ENCODE measurements at places on chromosomes 12 and 14.

DNA sequence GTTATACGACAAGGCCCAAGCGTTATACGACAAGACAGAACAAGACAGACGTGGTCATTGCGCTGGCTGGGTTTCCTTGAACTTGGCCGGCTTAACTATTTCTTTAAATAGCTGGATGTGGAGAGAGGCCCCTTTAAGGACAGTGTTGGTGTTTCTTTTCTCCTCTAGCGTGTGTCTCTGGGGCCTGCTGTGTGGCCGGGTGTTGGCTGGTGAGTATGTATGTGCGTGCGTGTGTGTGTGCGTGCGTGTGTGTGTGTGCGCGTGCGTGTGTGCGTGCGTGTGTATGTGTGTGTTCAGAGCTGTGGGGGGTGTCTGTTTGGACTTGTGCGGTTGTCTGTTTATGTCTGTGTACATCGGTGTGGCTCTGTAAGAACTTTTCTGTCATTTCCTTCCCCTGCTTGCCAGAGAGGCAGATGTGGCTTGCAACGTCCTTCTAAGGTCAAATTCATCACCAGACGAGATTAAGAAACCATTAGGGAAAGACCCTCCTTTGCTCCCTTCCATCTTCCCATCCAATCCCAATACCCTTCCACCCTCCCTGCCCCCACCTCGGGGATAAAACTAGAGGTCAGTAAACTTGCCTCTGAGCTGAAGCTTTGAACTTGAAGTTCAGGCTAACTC lies 78.6 kb upstream of the TBX3 start:
- no peak for DNase-seq

DNA sequence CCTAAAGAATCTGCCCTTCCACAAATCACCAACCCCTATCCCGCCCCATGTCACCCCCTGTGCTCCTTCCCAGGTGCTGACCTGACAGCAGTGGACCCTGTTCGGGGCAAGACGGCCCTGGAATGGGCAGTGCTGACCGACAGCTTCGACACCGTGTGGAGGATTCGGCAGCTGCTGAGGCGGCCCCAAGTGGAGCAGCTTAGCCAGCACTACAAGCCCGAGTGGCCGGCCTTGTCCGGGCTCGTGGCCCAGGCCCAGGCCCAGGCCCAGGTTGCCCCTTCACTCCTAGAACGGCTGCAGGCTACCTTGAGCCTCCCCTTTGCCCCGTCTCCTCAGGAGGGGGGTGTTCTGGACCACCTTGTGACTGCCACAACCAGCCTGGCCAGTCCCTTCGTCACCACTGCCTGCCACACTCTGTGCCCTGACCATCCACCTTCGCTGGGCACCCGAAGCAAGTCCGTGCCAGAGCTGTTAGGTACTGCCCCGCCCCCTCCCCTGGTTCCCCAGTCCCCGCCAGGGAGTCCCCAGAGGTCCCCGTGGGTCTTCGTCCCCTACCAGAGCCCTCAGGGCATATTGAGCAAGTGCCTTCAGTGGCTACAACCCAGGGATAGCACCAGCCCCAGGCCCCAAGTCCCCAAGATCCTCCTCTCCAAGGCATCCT lies 2.7 kb downstream of the ANKRD33 start:
- DNase-seq, result no peak

DNA sequence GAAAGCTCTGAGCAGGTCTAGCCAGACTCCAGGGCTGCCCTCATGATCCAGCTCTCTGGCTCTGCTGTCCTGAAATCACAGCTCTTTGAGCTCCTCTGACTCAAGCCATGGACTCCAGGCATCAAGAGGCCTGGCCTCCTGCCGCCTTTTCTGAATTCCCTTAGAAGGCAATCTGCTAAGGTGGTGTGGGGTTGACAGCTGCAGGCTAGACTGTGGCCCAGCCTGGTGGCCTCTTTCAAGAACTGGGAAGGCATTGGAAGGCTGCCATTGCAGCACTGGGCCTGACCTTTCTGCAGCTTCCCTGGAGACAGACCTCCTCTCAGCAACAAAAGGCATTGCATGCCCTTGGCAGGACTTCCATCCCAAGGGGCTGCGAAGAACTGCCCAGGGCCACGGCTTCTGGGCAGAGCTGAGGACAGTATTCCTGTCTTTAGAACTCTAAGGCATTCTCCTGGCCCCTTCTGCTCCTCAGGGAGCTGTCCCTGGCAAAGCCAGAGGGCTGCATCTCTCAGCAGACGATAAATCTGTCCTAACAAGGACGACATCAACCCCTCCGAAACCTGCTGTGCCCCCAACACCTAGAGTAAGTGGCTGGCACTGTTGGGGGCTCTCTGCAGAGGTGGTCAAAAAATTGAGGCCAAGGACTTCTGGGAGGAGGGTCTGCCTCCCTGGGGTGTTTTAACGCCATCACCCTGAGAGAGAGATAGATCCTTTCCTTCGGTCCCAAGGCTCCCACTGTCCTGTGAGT lies 115.6 kb downstream of the RBM19 start:
- no peak for DNase-seq

- no peak for DNase-seq
Observed at GRCh38 chr14:45486599-45486998, 233.6 kb upstream of the MIS18BP1 start.

DNA sequence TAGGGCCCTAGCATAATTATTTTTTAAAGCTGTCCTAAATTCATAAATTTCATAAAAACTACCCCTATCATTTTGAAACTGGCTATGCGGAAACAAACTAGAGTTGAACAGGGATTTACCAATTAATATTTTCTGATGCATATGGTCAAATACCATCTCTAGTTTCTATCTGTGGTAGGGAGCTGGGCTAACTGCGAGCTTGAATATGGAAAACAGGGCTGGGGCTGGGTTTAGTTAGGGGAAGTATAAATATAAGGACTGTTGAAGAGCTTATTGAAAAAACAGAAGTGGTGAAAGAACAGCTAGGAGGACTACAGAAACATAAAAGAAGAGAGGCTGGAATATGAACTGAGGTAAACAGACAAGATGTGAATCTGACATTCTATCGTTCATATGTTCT lies 91.8 kb downstream of the SLC38A1 start:
- DNase-seq, result no peak

- DNase-seq, result no peak
Observed at GRCh38 chr12:29895966-29896365, 112.2 kb upstream of the TMTC1 start.

GRCh38 chr12:56994231-56994746 lies 12.1 kb downstream of the ZBTB39 start:
- DNase-seq, result no peak

- no peak for DNase-seq
Observed at GRCh38 chr14:47722929-47723693, 47.7 kb upstream of the MDGA2 start.

- DNase-seq, result no peak
Observed at GRCh38 chr12:90801776-90802175, 153.2 kb downstream of the CCER1 start.

- DNase-seq, result no peak
Observed at GRCh38 chr12:115322275-115322674, 638.3 kb upstream of the TBX3 start.

DNA sequence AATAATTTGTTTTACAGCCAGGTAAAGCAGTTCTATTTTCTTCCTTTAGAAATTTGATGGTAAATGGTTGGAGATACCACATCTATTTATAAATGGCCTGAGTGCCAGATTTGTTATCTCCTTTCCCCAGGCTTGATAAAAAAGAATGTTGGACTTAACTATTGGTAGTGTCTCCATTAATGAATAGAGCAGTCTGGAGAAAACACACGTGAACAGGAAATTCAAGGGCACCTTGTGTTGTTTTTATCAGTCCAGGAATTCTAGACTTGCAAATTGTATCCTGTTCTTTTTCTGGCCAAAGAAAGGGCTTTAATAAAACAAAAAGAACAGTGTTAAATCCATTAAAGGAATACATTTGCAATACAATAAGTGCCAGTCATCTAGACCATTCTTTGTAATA lies 40.8 kb upstream of the BMAL2 start:
- DNase-seq, result no peak

DNA sequence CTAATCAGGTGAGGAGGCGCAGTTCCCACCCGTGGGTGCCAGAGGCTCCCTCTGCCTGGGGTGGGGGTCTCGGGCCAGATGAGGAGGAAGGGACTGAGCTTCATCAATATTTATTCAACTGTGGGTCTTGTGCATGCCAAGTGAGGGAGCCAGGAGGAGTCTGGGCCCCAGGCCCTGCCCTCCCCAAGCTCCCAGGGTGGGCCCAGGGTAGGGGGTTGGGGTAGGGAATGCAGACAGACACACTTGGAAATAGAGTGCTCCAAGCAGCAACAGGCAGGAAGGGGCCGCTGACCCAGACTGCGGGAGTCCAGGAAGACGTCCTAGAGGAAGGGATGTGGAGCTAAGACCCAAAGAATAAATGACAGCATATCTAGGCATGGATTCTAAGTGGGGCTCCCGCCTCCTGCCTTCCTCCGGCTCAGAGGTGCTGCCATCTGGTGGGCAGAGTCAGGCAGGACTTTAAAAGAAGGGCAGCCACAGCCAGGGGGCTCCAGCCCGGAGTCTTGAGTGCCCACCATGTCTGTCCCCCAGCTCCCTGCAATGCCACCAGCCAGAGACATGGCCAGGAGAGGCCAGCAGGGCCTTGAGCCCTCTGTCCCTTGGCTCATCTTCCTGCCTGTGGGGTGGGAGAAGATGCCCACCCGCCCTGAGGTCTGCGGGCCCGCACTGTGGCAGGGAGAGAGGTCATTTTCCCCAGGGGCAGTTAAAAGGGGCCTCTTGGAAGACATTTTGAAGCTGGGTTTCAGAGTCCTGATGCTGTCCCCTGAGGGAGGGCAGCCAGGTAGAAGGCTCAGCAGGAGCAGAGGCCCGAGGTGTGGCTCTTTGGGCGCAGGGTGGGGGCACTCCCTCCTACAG lies 70.1 kb downstream of the PHETA1 start:
- no peak for DNase-seq

GRCh38 chr14:23299211-23299957 lies 3.3 kb downstream of the PPP1R3E start:
- no peak for DNase-seq

GRCh38 chr12:101695706-101696105 lies 1.7 kb upstream of the CHPT1 start:
- no peak for DNase-seq

DNA sequence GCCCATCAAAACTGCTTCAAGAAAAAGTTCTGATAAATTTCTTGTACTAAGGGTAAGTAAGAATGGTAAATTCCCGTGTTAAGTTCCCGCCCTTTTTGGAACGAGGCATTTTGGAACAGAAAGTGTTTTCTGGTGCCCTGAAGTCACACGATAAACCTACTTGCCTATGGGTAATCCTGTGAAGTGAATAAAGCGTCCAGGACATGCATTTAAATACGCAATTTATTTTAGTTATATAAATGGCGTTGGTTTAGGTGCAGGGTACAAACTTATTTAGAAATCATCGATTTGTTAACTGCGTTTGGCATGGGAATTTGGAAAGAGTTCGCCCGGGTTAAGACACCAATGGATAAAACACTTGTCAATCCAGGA lies 715 bp upstream of the RAP1B start:
- no peak for DNase-seq

DNA sequence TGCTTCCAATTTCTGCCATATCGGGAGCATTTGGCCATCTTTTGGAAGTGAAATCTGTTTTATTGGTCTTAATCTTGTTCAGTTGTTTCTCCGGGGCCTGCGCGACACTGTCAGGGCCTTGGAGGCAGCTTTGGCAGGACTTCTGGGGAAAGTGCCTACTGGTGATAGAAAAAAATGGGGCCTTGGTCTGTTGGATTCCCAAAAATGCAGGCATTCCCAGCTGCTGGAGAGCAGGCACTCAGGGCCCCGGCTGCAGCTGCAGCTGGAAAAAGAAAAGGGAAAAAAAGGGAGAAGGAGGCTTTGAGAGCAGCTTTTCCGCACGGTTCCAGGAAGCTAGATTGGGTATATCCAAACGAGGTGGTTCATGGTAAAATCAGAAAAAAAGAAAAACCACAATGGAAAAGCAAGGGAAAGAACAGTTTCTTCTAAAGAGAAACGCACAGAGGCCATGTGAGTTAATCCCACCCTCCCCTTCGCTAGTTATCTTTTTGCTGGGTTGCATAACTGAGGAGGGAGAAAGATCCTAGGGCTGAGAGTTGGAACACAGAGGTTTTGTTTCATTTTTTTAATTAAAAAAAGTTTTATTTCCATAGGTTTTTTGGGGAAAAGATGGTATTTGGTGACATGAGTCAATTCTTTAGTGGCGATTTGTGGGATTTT lies 134.7 kb upstream of the RFLNA start:
- no peak for DNase-seq

DNA sequence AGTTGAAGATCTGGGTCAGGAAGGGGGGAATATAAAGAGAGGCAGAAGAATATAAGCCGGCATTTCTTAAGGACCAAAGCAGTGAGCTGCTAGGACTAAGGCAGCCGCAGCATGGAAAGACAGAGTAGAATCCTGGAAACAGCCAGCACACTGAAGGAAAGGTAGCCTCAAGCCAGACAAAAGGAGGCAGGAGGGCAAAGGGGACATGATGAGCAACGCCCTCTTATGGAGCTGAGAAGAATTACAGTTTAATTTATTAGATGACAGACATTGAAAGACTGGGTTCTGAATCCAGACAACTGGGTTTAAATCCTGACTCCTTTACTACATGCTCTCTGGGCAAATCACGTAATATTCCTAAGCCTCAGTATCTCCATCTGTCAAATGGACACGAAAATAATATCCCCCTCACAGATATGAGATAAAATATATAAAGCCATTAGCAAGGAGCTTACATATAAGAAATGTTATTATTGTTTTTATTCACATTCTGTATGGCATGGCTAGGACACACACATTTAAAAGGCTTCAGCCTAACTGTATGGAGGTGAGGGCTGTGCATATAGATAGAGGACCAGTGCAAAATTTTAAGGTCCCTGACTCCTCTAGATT lies 8.1 kb upstream of the PCED1B start:
- DNase-seq, result no peak

DNA sequence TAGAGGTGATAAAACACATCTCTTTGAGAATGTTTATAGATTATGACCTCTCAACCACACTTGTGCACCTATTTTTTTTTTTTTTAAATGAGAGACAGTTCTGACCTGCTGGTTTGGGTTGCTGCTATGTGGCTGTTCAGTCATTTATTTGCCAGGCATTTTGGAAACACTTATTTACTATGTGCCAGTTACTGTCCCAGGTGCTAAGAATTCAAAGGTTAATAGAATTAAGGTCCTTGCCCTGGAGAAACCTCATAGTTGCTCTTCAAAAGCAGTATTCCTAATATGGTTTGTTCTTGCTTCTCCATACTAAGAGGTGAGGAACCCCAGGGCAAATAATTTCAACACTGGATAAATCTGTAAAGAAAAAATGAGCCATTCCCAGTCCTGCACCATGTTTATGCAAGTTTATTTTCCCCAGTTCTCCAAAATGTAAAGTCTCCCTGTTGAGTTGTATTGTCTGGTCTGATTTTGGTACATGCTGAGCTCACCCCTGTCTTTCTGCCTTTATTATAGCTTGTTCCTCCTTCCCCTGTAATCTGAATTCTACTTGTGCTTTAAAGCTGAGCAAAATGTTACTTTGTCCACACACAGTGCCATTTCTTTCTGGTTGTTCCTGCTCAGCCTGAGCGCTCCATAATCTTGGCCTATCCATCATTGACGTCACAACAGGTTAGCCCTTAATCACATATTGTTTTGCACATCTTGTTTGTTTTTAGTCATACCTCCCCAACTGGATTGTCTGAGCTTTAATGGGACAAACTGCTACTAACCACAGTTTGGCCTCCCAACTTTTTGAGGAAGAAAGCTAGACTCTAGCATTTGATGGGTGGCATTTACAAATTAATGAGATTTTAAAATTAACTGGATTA lies 56.7 kb downstream of the SRGAP1 start:
- DNase-seq, result no peak

Measured in esophagus squamous epithelium (tissue), 5 donors.